ENCODE measurements at places on chromosomes 2 and 18.

DNA sequence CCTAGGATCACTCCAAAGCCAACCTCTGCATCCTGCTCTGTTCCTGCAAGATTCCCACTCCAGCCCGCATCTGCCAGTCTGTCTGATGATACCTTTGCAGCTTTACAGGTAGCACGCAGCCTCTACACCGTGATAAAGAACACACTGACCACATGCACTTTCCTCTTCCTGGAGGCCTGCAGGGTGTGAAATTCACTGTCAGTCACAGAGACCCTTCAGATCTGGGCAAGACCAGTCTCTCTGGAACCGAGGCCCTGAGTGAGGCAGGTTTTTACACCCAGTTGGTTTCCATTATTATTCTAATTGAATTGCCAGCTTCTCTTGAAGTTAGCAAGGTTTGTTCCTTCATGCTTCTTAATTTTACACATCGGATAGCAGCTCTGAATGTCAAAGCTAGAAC lies 30.5 kb upstream of the TWIST2 start:
- no peak for DNase-seq

GRCh38 chr2:216495656-216496055 lies 3.0 kb upstream of the RPL37A start:
- DNase-seq = peak; percentile 71

- DNase-seq = no peak
These were observed 102.9 kb upstream of the SCN1A start for GRCh38 chr2:166230724-166231070.

- peak; percentile 93 for DNase-seq
These were observed 129.5 kb upstream of the PELI1 start for GRCh38 chr2:64273524-64274398.

DNA sequence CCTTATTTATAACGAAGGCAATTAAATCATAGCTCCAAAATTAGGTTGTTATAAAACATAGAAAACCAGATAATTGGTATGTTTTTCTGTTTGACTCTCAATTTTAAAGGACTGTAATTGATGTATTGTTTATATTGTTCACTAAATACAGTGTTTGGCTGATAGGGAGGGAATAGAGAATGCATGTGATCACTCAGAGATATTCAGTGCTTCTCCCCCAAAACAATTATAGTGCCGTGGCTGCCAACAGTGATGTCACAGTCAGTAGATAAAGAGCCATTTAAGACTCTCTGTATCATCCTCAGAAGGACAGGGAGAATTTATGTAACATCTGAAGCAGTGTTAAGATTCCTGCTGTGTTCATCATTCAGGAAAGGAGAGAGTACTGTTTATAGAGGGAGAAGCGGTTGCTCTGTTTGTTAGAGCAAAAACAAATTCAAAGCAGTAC lies 69.6 kb downstream of the PHLPP1 start:
- DNase-seq = peak; percentile 52

DNA sequence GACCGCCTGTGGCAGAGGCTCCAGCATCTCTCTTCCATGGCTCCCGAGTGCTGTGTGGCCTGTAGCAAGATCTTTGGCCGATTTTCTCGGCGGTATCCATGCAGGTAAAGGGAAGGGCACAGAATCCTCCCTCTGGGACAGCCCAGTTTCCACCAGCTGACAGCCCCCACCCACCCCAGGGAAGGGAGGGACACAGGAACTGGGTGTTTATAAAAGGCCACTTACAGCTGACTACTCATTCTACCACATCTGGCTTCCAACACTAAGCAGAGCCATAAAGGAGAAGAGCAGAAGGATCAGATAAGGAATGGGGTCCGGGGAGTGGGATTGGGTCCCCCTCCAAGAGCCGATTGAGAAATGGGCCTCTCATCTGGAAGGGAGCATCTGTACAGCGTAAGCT lies 20.2 kb downstream of the RUFY4 start:
- DNase-seq = no peak

DNA sequence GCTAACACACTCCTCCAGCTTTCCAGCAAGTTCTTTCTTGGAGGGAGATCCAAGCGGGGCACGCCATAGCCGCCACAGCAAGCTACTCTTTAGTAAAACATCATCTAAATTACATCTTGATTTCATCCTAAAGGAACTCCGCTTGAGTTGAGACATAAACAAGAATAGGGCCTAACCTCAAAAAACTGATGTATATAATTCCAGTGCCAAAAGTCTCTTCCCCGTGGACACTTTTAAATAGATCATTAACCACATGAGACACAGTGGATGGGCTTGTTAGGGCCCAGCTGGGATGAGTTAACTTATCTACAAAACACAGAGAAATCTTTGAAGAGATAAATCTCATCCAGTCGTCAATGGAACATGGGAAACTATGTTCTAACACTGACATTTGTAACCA lies 20.8 kb upstream of the MLPH start:
- DNase-seq = peak; percentile 90

DNA sequence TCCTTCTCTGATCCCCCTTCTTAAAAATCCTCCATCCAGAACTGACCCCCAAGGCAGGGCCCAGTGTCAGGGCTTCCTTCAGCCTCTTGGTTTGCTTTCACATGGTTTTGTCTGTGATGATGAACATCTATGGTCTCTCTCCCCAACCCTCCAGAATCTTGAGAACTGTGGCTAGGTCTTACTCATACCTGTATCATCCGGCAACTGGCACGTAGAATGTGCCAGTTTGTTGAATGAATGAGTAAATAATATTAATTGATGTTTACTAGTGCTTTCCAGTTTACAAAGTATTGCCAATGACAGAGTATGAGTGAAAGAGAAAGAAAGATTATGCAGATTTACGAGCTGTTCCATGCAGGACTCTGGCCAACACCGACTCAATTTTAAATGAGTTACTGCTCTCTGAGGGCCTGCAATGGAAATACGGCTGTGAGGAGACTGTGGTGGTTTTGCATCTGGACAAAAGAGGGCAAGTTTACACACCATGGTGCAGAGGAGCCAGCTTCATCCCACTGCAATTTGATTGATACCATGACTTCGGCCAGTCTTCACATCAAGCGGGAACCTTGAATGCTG lies 29.9 kb upstream of the TRIB2 start:
- no peak for DNase-seq

- no peak for DNase-seq
These were observed 129.5 kb upstream of the NYAP2 start for GRCh38 chr2:225270053-225270452.

DNA sequence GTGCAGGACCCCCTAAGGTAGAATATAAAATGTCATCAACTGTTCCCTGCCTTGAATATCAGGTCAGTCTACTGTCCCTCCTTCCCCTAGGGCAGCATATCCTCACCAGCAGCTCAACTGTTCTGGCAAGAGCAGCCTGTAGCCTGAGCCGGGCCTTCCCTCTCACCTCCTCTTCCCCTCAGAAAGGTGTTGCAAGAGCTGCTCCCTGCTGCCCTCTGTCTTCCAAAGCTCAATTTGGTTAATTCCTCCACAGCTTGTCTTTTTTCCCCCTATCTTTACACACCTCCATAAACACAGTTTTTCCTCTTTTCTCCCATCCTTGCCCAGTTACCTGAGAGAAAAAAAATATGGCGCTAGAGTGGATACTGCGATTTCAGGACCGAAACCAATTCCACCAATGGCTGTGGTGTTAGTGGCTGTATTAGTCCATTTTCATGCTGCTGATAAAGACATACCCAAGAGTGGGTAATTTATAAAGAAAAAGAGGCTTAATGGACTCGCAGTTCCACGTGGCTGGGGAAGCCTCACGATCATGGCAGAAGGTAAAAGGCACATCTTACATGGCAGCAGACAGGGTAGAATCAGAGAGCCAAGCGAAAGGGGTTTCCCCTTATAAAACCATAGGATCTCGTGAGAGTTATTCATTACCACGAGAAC lies 184.7 kb downstream of the MREG start:
- peak; percentile 68 for DNase-seq

GRCh38 chr2:144541396-144541795 lies 21.5 kb upstream of the ZEB2 start:
- no peak for DNase-seq

- DNase-seq = no peak
These were observed 47.0 kb downstream of the PROC start for GRCh38 chr2:127465258-127465657.
